ENCODE measurements at places on chromosomes 7 and 10.

DNA sequence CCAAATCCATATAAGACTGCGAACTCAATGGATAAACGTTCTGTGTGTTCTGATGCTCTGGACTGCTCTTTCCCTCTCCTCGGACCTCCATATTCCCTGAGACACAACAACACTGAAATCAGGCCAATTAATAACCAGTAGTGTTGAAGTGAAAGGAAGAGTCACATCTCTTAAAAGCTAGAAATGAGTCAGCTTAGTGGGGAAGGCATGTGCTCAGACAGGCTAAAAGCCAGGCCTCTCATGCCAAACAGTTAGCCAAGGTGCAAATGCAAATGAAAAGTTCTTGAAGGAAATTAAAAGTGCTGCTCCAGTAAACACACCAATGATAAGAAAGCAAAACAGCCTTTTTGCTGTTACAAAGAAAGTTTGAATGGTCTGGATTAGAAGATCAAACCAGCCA is 29.3 kb downstream of the TNS3 start:
- no peak for DNase-seq

DNA sequence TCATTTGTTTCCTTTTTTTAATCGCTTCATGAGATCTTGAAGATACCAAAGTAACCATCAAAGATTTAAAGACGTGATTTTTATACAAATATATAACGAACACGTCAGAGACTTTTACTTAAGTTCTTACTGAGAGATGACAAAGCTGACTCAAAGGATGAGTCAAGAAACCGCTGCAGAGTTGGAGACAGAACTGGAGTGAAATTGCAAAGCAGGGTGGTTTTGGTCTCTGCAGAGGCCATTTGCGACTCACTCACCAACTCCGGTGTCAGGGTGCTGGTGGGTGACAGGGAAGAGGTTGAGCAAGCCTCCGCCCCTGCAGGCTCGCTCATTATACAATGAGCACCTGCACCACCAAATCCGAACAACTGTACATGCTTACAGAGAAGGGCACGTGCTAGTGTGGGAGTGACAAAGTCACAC is 75.2 kb downstream of the DNAJB6 start:
- DNase-seq: no peak

- no peak for DNase-seq
Observed at GRCh38 chr7:149790146-149790548, 16.8 kb upstream of the ZNF467 start.

DNA sequence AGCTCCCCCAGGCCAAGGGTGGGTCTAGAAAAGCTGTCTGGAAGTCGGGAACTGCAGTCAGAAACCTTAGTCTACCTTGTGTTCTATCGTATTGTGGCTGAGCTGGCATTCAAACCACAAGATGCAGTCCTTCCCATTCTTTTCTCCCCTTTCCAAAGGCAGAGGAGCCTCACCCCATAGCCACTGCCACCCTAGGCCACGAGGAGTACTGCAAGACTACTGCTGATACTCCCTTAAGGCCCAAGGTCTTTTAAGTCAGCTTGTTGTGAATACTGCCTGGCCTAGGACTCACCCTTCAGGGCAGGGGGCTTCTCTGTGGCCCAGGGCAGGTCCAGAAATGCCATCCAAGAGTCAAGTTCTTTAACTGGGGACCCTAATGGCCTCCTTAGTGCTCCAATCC is 214.5 kb upstream of the CNTNAP2 start:
- no peak for DNase-seq

DNA sequence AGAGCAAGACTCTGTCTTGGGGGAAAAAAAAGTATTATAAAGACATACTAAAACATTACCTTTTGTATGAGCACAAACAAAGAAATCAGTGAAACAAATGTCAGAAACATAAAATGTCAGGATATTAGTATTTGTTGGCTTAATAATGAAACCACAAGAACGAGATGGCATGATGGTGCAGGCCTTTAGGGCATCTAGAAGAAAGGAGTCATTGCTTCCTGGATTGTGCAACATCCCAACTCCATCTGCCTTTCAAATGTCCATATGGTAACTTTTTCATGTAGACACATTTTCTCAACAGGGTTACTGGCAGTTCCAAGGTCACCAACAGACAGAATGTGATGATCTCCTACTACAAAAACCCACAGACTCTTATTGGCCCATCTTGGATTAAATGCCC is 96.6 kb downstream of the ZNF248 start:
- DNase-seq: no peak

DNA sequence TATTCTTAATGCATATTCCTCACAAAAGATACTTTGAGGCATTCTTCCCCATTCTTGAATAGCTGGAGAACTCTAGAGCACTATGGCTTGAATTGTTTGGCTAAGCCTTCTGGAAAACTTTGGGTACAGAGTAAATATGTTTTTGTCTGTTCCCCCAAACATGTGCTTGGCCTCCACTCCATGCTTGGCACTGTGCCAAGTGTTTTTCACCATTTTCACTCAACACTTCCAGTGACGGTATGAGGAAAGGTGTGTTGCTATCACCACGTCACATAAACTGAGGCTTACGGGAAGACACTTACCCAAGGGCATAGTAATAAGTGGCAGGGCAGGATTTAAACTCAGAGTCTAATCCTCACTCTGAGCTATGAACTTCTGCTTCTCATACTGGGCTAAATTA is 318.2 kb downstream of the WDR11 start:
- no peak for DNase-seq

DNA sequence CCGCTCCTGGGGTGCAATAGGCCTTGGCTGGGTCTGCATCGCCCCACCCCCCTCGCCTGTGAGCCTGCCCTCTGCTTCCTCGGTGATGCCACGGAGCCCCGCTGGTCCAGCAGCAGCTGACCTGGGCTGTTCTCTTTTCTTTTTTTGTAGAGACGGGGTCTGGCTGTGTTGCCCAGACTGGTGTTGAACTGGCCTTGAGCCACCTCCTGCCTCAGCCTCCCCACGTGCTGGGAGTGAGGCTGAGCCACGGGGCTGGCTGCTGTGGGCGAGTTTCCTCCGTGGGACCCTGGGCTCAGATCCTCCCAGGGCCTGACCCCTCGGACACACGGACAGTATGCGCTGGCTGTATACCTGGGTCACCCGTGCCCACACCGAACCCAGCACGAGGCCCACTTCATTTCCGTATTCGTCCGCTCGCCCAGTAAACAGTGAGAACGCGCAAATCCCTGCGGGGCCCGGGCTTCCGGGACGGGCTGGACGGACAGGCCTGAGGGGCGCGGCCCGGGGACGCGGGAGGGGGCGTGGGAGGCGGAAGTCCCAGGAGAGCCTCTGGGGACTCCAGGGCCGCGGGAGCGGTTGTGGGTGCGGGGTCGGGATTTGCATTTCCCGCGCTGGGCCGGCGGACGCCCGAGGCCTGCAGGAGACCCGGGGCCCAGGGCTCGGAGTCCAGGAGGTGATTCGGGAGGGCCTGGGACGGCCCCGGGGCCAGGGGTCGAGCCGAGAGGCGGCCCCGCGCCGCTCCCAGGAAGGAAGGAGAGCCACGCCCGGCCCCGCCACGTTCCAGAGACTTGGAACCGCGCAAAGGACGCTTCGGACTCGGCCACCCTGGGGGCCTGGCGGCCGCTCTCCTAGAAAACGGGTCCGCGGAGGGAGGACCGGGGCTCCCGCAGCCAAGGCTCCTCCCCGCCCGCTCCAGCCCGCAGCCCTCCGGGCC is 57.7 kb upstream of the DNAJB6 start:
- no peak for DNase-seq

GRCh38 chr10:556971-557637 is 132.4 kb downstream of the DIP2C start:
- DNase-seq: no peak

GRCh38 chr10:48943096-48943495 is 3.5 kb upstream of the LRRC18 start:
- DNase-seq: no peak

DNA sequence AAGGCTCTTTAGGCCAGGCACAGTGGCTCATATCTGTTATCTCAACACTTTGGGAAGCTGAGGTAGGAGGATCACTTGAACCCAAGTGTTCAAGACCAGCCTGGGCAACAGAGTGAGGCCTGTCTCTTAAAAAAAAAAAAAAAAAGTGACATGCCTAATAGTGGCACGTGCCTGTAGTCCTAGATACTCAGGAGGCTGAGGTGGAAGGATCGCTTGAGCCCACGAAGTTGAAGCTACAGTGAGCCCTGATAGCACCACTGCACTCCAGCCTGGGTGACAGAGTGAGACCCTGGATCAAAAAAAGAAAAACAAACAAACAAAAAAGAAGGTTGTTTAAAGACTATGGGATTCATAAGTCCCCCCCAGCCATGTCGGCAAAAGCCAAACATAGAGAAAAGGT is 42.2 kb upstream of the NRF1 start:
- DNase-seq: no peak

DNA sequence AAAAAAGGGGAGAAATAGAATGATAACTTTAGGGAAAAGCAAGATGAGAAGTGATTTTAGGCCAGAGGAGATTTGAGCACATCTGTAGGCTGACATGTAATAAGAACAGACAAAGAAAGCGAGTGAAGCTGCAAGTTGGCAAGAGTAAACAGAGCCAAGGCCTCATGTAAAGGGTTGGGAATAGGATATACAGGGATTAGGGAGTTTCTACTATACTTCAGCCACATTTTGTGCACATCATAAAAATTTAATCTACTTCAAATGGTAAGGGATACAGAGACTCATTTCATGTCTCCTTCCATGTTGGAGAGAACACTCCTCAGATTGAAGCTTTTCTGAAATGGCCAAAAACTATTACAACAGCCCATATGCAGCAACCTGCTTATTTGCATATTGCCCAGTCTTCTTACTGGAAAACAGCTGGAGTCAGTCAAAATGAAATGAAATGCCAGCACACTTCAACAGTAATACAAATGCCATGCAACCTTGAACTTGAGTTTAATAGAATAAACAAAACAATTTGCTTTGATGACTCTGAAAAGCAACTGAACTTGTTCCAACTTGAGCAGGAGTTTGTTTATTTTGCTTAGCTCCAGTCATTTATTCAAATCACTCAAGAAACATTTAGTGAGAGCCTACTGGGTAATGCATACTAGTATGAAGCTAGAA is 49.9 kb downstream of the NRCAM start:
- DNase-seq: peak; percentile 84

DNA sequence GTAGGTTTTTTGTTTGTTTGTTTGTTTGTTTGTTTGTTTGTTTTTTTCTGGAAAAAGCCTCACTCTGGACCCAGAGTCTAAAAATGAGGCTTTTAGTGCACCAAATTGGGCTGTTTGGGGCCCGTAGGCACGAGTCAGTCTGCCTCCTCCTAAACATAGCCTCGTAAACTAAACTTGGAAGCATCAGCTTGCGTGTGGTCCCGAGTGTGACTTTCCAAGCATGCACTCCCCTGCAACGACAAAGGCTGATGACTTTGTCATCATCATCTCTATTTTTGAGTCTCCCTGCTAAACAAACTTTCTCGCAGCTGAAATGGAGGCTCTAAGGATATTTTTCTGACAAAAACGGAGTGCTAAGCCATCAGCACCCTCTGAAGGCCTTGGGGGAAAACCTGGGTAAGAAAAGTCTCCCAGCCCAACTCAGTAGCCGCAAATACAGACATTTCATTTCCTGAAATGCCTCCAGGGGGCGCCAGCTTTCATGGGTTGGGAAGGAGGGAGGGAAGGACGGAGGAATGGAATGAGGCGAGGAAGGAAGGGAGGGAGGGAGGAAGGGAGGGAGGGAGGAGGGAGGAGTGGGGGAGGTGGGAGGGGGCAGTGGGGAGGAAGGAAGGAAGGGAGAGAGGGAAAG is 245.9 kb downstream of the KCNMA1 start:
- peak; percentile 40 for DNase-seq

- DNase-seq: no peak
Observed at GRCh38 chr10:33114451-33114952, 156.5 kb upstream of the ITGB1 start.

DNA sequence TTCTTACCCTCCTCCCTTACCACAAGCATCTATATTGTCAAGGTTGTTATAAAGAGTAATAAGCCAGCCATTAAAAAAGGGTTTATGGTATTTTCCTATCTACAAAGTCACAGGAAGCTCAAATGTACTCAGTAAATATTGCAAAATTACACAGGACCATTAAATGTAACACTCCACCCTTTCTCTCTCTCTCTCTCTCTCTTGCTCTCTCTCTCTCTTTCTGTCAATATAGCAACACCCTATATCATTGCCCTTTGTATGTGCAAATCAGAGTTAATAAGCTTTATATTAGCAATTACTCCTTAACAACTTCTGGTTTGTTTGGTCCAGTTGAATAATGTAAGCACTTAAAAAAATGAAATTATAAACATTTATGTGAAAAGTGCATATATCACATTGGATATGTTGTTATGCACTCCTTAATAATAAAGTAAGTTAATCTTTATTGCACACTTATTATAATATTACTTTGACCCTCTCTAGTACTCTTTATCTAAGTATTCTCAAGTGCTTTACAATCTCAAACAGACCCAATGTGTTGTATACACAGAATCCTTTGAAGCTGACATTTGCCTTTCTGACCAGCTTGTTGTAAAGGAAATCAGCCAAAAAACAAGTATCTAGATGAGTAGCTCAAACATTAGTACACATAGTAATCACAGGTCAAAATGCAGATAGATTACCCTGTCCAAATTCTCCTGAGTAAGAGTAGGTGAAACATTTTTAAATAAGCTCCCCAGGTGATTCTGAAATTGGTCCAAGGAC is 93.2 kb downstream of the CFTR start:
- peak; percentile 79 for DNase-seq

GRCh38 chr7:34224281-34224680 is 318.9 kb downstream of the BMPER start:
- no peak for DNase-seq

Measured in NCI-H1105 treated with DMSO at 0.1 percent for 48 hours (cell line).